Central memory CD8-positive, alpha-beta T cell (primary cell): ENCODE measurements at places on chromosomes 4 and X.
A peak's percentile ranks its signal among the peaks of the same experiment; 100 is the strongest.

GRCh38 chrX:154738011-154738738, 12.7 kb downstream of the GAB3 start:
- peak overlapping the region; percentile 64 for H3K4me3 ChIP-seq
- DNase-seq: no peak
- H3K27me3 ChIP-seq: no peaks in the 10 kb centered on the region
- peaks cover 7% of the 10 kb centered on the region for H3K36me3 ChIP-seq
- H3K27ac ChIP-seq: peak overlapping the region; percentile 96

DNA sequence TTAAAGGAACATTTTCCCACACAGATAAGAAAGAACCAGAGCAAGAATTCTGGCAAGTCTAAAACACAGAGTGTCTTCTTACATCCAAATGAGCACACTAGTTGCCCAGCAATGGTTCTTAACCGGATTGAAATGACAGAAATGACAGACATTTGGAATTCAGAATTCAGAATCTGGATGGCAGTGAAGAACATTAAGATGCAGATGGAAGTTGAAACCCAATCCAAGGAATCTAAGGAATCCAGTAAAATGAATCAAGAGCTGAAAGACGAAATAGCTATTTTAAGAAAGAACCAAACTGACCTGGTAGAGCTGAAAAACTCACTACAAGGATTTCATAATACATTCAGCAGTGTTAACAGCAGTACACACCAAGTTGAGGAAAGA, 21.5 kb downstream of the ANAPC10 start:
- H3K27ac ChIP-seq: no peak overlapping the region
- H3K36me3 ChIP-seq: peaks cover 21% of the 10 kb centered on the region
- no peak overlapping the region for H3K4me3 ChIP-seq
- DNase-seq: no peak
- no peaks in the 10 kb centered on the region for H3K27me3 ChIP-seq

DNA sequence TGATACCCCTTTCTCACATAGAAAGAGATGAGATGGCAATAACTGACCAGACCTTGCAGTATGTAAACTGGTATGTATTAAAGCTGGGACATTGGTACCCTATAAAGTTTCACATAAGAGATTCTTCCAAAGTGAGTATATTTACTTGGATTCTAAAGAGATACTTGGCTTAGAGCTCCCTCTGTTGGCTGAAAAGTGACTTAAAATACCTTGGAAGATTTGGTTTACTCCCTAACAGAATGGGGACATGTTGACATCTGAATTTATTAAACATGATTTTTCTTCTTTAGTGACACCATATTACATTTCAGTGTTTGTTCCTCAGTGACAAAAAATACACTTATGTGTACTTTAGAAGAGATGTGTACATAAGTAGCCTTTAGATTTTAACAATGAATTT, 47.9 kb upstream of the RGN start:
- H3K27ac ChIP-seq: no peak overlapping the region
- no peaks in the 10 kb centered on the region for H3K36me3 ChIP-seq
- no peak for DNase-seq

GRCh38 chr4:2041239-2042130, 17.6 kb upstream of the NAT8L start:
- peaks cover 6% of the 10 kb centered on the region for H3K36me3 ChIP-seq
- no peaks in the 10 kb centered on the region for H3K4me1 ChIP-seq
- peaks cover 41% of the 10 kb centered on the region for H3K27me3 ChIP-seq
- peak; percentile 55 for DNase-seq
- peak overlapping the region; percentile 78 for H3K4me3 ChIP-seq
- no peak overlapping the region for H3K27ac ChIP-seq

DNA sequence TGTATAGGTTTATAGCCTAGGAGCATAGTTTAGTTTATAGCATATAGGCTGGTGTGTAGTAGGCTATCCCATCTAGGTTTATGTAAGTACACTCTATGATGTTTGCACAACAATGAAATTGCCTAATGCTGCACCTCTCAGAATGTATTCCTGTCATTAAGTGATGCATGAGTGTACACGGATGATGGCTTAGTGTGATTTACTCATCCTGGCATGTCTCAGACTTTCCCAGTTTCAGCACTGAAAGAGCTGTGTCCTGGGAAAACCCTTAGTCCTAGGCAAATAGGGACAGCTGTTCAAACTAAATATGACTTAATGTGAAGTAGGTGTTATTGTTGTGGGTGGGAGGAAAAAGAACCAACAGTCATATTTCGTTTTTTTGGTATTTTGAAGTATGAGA, 264.9 kb upstream of the MAGEB18 start:
- no peak for DNase-seq
- H3K4me1 ChIP-seq: no peaks in the 10 kb centered on the region
- no peaks in the 10 kb centered on the region for H3K27me3 ChIP-seq
- H3K27ac ChIP-seq: no peak overlapping the region
- no peaks in the 10 kb centered on the region for H3K36me3 ChIP-seq
- H3K4me3 ChIP-seq: no peak overlapping the region

DNA sequence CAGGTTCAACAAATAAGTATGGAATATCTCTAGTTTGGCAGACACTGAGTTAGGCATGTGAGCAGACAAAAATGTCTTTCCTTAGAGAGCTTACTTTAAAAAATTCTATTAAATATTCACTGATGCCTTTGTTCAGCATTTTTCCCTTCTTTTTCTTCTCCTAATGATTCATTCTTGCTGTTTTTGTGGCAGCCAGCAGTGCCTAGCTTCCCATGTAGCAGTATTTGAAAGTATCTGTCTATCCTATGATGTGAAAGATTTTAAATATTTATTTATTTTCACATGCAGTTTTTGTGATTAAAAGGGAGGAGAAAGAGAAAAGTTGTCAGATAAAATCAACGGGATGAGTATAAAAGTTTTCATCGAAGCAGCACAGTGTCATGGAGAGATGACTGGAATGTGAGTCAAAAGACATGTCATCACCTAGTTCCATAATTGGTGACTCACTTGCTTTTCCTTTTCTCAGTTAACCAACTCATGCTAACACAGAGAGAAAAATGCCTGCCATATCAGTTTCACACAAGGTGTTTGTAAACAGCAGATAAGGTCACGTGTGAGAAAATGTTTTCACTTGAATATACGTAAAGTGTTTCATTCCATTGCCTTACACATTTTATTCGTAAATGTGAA, 69.8 kb downstream of the BMPR1B start:
- H3K4me3 ChIP-seq: no peak overlapping the region
- H3K4me1 ChIP-seq: no peaks in the 10 kb centered on the region
- H3K27ac ChIP-seq: no peak overlapping the region

DNA sequence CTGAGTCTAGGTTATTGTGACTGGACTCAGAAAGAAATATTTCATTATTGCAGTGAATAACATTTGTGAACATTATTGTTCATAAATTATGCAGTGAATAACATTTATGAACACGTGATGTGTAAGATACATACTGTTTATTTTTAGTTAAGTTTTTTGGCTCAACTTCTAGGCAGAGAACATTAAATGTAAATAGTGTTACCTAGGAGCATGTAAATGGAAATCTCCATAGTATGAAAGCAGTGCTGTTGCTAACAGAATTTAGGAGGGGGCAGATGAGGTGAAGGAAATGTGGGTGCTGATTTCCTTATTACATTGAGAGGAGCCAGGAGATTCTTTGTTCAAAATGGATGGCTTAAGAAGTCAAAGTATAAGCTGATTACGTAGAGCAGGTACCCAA, 45.0 kb downstream of the HTT start:
- H3K27ac ChIP-seq: no peak overlapping the region
- H3K36me3 ChIP-seq: peaks cover 32% of the 10 kb centered on the region
- no peaks in the 10 kb centered on the region for H3K4me1 ChIP-seq
- no peak overlapping the region for H3K4me3 ChIP-seq
- DNase-seq: no peak
- no peaks in the 10 kb centered on the region for H3K27me3 ChIP-seq

DNA sequence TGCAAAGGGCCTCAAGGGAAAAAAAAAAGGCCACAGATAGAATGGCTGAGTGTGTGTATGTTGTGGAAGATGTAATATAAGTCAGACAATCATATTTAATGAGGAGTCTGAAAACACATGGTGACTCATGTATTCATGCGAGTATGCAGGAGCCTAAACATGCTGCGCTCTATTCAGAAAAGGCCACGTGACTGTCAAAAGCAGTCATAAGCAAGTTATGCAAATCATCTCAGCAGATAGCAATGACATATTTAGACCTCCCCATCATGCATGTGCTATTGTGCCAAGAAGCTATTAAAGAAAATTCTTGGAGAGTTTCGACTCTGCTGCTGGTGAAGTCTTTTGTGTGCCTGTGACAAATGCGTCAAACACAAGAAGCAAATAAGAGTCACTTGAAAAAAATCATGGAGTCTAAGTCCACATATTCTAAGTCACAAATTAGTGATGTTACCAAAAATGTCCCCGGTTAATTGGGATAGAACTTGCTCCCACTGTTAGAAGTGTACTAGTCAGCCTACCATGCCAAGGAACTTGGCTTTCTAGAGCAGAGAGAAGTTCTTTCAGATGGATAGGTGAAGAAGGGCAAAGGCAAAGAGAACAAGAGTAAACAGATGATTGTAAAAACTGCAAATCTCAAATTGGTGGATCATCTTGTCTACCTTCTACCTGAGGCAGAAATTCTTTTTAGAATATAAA, 5.0 kb downstream of the LNX1 start:
- H3K27me3 ChIP-seq: peaks cover 40% of the 10 kb centered on the region
- peaks cover 4% of the 10 kb centered on the region for H3K4me1 ChIP-seq
- DNase-seq: no peak
- H3K27ac ChIP-seq: no peak overlapping the region
- no peaks in the 10 kb centered on the region for H3K36me3 ChIP-seq

DNA sequence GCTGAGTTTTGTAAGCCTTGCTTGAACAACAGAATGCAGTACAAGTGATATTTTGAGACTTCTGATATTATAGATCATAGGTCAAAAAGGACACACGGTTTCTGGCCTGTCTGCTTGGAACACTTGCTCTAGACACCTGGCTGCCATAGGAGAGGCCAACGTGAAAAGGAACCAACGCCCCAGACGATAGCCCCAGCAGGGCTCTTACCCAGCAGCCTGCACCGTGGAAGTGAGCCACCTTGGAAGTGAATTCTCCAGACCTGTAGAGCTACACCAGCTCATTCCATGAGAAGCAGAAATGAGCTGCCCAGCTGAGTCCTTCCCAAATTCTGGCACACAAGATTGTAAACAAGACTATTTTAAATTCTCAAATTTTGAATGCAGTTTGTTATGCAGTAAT, 323.1 kb downstream of the FBXO8 start:
- no peak overlapping the region for H3K27ac ChIP-seq
- no peak for DNase-seq
- no peaks in the 10 kb centered on the region for H3K4me1 ChIP-seq
- H3K27me3 ChIP-seq: no peaks in the 10 kb centered on the region
- H3K36me3 ChIP-seq: no peaks in the 10 kb centered on the region

GRCh38 chr4:182427554-182427953, 184.4 kb downstream of the TENM3 start:
- no peak for DNase-seq
- no peaks in the 10 kb centered on the region for H3K36me3 ChIP-seq
- H3K4me3 ChIP-seq: no peak overlapping the region
- no peaks in the 10 kb centered on the region for H3K4me1 ChIP-seq
- no peaks in the 10 kb centered on the region for H3K27me3 ChIP-seq
- H3K27ac ChIP-seq: no peak overlapping the region

DNA sequence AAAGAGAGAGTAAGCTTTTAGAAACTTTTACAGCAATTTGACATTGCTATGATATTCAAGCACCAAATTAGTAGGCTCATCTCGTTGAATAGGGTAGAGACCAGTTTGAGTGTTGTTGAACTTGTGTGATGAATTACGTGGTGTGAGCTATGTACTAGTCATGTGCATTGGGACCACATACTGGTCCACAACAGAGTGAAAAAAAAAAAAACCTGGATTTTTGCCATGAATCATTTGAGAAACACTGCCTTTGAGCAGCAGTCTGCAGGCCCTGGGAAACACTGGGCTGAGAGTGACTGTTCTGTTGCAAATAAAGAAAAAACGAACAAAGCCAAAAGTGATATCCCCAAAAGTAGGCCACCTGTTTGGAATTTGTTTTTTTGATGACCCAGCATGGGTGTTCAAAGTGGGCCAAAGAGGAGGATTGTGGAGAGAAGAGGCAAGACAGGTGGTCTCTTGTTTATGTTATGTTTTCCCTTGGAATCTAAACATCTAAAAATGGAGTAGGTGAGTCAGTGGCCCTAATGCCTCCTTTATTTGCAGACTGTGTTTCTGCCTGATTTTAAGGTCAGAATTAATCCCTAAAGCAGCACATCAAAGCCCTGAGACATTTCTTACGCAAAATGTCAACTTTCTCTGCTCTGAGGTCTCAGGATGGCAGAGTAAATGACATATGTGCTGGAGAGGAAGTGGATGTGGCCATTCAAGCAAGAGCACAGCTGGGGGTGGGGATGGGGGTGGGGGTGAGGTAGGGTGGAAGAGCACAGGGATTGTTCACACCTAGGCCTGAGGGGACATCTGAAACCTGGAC, 33.5 kb downstream of the TAF7L start:
- H3K4me3 ChIP-seq: no peak overlapping the region
- no peaks in the 10 kb centered on the region for H3K4me1 ChIP-seq
- no peak overlapping the region for H3K27ac ChIP-seq
- no peaks in the 10 kb centered on the region for H3K27me3 ChIP-seq
- no peaks in the 10 kb centered on the region for H3K36me3 ChIP-seq
- DNase-seq: no peak
